Fibroblast of skin of back (primary cell): ENCODE measurements at places on chromosomes 7 and 10.
A peak's percentile ranks its signal among the peaks of the same experiment; 100 is the strongest.

GRCh38 chr7:103823084-103823483 lies 166.4 kb downstream of the RELN start:
- DNase-seq, result no peak

DNA sequence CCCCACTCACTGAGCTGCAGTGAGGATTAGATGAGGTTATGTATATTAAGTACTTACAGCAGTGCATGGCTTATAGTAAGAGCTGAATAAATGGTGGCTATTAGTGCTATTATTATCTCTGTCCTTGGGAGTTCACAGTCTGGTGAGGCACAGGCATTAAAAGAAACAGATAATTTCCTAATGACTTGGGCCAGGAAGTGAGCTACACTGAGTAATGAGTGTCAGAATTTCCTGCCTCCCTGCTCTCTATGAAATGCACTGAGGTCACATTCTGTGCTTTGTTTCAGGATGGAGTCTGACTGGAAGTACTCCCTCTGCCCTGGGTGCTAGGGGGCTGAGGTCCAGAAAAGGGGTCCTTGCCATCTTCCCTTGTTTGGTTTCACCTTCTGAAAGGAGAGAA lies 48.7 kb upstream of the LOXL4 start:
- DNase-seq, result peak; percentile 75

DNA sequence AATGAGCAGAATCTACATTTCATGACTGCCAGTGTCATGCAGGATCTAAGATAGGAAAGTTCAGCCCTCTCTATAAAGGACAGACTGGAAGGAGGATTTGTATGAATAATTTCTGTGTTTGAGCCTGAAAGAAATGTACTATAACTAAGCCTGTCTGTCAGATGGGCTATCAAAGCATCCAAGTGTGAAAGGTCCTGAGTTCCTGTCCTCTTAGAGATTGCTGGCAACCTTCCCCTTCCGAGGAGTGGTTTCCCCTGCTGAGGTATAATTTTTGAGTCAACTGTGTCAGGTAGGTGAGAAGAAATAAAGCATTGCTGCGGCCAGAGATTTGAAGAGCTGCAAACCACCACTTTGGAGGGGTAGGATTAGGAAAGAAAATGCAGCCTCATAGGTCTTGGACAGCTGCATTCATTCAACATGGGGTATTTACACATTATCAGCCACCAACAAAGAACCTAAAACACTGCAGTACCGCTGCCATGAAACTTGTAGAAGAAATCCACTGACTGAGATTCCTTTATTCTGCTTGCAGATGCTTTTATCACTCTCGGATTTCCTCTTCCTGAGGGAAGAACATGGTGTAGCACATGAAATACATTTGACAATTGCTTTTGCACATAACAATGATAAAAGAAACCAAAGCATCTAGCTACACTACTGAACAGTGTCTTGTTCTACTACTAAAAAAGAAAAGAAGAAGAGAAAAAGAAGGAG lies 189.1 kb downstream of the DGKI start:
- no peak for DNase-seq

DNA sequence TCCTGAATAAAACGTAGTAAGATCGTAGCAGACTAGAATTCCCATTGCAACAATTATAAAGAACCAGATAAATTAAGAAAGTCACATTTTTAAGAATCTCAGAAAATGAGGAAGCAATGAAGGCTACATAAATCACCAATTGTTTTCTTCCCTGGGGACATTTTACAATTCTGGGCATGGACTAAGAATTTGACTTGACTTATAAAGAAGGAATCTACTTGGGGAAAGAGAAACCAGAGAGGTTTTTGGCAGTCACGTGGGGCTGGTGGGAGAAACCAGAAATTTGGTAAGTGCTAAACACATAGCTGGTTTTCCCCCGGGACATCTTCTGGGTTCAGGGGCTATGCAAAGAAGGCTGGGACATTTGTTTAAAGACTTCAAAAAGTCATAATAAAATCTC lies 109.8 kb upstream of the IL6 start:
- peak; percentile 51 for DNase-seq

- no peak for DNase-seq
These were observed 1183.4 kb upstream of the AUTS2 start for GRCh38 chr7:68414631-68415425.

DNA sequence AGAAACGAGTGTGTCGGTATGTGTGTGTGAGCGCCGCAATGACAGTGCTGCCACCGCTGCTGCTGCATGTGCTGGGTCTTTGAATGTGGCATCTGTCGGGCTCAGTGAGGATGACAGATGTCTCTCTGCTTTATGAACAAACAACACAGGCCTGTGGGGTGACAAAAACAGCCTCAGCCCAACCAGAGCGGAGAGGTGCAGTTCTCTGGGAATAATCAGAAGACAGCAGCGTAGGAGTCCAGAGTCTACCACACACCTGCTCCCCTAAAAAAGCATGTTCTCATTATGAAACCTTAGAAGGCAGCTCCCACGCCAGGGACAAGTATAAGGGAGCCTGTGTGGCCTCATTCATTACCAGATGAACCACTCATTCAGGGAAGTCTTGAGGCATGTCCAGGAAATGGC lies 278.3 kb downstream of the KCNMA1 start:
- DNase-seq, result no peak

- peak; percentile 10 for DNase-seq
These were observed 52.6 kb upstream of the TMEM106B start for GRCh38 chr7:12158334-12159060.

GRCh38 chr10:104819731-104820130 lies 178.6 kb downstream of the SORCS3 start:
- DNase-seq, result no peak

DNA sequence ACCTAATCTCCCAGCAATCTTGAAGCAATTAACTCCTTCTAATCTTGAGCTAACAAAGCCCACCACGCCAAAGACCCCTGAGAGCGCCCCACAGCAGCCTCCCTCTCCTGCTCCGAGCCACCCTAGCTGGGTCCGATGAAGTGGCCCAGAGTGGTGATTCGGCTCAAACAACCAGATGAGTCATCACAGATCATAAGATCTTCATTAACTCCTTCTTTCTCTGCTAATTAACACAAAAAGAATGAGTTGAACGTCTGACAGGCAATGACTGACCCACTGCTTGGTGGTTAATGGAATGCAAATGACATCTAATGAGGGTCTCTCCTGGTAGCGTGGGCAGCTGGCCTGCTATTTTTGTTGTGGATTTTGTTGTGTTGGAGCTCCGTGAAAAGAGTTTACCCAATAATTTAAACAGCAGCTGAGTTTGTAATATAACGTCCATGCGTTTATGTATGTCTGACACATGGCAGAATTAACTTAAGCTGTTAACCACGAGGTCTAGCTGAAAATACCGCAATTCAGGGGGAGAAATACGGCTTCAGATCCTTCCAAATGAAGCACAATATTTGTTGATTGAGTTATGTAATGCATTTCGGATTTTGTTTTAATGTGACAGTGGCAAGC lies 161.4 kb downstream of the RAB11FIP2 start:
- DNase-seq, result no peak

- DNase-seq, result peak; percentile 89
These were observed 161.3 kb downstream of the KLF6 start for GRCh38 chr10:3623746-3624145.

- no peak for DNase-seq
These were observed 1.5 kb downstream of the HECTD2 start for GRCh38 chr10:91411621-91412020.

GRCh38 chr10:2019281-2019680 lies 282.0 kb upstream of the ADARB2 start:
- no peak for DNase-seq

GRCh38 chr7:129225206-129225930 lies 538 bp downstream of the AHCYL2 start:
- peak; percentile 40 for DNase-seq

DNA sequence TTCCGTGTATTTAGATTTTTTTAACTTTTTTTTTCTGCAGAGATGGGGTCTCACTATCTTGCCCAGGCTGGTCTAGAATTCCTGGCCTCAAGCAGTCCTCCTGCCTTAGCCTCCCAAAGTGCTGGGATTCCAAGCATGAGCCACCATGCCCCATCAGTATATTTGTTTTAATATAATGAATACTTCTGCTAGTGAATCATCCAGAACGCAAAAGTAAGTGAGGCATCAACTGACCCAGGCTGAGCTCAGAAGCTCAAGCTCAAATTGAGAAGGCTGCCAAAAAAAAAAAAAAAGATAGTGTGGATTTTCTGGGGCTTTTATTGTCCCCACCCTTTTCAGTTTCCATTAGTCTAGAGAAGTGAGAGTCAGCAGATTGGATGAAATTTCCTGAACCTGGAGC lies 39.0 kb upstream of the TECTB start:
- DNase-seq, result peak; percentile 65

GRCh38 chr7:88775838-88776237 lies 16.3 kb downstream of the ZNF804B start:
- no peak for DNase-seq

DNA sequence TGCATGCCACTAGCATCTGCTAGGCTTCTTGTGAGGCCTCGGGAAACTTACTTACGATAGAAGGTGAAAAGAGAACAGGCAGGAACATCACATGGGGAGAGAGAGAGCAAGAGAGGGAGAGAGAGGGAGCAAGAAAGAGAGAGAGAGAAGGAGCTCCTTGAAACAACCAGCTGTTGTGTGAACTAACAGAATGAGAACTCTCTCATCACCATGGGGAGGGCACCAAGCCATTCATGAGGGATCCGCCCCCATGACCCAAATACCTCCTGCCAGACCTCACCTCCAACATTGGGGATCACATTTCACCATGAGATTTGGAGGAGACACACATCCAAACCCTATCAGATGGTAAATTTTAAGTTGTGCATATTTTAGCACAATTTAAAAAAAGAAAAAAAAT lies 1217.2 kb downstream of the TYW1 start:
- DNase-seq, result no peak

DNA sequence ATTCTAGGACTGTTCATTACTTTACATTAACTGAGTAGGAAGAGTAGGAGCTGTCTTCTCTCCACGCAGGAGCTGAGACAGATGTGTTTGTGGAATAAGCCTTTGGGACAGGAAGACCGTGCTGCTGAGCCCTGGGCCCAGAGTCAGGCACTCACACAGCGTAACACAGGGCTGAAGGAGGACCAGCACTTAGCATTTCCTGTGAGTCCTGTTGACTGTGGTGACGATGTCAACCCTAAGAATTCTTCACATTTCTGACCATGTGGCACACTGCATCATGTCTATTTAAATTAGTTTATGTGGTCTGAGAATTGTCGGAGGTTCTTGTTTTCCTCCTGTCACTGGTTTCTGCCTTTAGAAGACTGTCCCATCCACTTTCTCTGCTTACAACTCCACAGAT lies 117.2 kb downstream of the PIP4K2A start:
- DNase-seq, result peak; percentile 73

DNA sequence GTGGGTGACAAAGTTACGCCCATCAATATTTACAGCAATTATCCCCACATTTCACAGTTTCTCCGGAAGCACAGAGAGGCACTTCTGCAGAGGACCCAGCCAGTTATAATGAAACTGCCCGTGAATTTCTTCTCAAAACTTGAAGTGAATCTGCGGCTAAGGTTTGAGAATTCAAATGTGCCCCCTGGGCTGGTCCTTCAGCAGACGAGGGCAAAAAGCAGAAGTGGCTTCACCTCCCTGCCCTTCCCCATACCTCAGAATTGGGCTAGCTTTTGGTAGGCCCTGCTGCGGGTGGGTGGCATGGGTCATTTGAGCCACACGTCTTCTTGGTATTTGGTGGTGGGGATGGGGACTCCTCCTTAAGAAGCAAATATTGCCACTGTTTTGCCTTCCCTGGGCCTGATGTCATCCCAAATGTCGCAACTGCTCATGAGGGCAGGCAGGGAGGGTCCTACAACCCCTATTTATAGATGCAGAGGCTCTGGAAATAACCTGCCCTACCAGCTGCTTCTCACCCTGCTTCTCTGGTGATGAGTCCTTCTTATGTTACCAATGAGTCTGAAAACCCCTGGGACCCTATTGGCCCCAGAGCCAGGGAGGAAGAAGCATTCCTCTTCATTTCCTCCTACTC lies 16.6 kb upstream of the WDFY4 start:
- DNase-seq, result no peak

GRCh38 chr10:88979153-88979562 lies 11.4 kb upstream of the FAS start:
- DNase-seq, result peak; percentile 87

- peak; percentile 23 for DNase-seq
These were observed 14.0 kb upstream of the EXOC6 start for GRCh38 chr10:92834331-92834730.

DNA sequence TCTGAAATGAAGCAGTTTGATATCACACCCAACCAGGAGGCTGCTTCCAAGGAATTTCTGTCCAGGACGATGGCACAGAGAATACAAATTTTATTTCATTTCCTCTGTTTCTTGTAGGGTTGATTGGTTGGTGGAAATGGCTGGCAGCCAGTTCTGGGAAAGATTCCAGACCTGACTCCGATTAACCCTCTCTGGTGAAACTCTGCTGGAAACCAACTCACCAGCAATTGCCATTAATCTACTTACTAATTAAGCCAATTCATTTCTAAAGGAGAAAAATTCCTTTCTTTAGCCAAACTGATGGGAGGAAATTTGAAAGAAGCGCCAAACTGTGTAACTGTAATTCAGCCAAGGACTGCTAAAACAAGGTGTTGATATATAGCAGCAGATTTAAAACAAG lies 10.7 kb downstream of the PTF1A start:
- no peak for DNase-seq

DNA sequence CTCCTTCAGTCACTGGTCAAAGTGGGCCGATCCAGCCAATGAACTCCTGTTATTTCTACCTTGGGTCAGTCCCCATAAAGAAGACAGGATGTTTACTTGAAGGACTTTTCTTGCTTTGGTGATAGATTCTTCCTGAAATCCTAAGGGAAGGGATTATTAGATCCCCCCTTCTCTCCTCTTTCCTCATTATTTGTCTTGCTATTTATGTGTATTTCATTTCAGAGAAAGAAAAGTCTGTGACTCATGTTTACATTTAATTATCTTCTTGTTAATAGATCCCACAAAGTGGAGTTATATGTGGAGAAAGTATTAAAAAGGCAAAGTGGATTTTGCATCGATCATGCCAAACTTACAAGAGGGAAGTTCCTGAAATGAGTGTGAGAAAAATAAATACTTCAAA lies 341.5 kb downstream of the PHTF2 start:
- no peak for DNase-seq

GRCh38 chr7:68718097-68718551 lies 880.2 kb upstream of the AUTS2 start:
- DNase-seq, result no peak

DNA sequence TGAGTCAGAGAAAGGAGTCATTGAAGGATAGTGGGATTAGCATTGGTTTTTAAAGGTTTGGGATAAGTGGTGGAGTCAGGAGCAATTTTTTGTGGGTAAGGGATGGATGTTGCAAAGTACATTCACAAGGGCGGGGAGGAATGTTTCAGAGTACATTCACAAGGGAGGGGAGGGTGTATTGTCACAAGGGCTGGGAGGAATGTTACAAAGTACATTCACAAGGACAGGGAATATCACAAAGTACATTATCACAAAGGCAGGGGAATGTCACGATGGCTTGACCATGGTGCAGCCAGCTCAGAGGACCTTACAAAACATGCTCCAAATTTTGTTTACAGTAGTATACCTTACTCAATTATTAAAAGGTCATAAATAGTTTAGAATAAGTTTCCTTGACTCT lies 30.3 kb downstream of the C1GALT1 start:
- peak; percentile 40 for DNase-seq
